ENCODE measurements at places on chromosomes 3 and 15. TPM values are rescaled to one million over a fixed set of nuclear protein-coding genes. Genes with fewer than 3 reads are reported as not detected.

The OCA2 gene
- total RNA-seq: not detected

The CYP1A2 gene
- total RNA-seq: not detected

The GCSAM gene
- total RNA-seq: not detected

The ADCY5 gene
- total RNA-seq: 0.16 TPM

The ZNF80 gene
- total RNA-seq: not detected

The FETUB gene
- total RNA-seq: not detected

The KIF9 gene
- 2.9 TPM for total RNA-seq

DNA sequence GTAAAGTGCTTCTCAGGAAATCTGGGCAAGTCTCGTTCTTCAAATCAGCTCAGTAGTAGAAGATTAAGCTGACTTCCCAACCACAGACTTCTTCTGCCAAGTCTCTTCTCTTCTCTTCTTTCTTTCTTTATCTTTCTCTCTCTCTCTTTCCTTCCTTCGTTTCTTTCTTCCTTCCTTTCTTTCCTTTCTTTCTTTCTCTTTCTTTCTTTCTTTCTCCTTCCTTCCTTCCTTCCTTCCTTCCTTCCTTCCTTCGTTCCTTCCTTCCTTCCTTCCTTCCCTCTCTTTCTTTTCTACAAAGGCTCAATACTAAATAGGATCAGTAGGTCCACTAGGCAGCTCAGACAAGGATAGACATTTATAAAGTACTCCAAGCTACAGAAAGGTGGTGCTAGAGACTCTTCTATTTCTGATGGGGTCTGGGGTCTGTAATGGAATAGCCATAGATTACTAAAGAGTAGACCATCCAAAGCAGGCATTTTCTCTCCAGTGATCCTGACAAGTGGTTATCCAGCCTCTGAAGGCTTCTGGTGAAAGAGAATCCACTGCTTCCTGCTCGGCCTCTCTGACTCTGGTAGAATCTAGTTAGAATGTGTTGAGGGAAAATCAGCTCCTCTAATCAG lies 100.8 kb downstream of the TPRG1 start:
- DNase-seq: no peak

GRCh38 chr3:155492841-155493240 lies 199.4 kb upstream of the STRIT1 start:
- no peak for DNase-seq

GRCh38 chr3:115980709-115981108 lies 357.4 kb downstream of the GAP43 start:
- no peak for DNase-seq

DNA sequence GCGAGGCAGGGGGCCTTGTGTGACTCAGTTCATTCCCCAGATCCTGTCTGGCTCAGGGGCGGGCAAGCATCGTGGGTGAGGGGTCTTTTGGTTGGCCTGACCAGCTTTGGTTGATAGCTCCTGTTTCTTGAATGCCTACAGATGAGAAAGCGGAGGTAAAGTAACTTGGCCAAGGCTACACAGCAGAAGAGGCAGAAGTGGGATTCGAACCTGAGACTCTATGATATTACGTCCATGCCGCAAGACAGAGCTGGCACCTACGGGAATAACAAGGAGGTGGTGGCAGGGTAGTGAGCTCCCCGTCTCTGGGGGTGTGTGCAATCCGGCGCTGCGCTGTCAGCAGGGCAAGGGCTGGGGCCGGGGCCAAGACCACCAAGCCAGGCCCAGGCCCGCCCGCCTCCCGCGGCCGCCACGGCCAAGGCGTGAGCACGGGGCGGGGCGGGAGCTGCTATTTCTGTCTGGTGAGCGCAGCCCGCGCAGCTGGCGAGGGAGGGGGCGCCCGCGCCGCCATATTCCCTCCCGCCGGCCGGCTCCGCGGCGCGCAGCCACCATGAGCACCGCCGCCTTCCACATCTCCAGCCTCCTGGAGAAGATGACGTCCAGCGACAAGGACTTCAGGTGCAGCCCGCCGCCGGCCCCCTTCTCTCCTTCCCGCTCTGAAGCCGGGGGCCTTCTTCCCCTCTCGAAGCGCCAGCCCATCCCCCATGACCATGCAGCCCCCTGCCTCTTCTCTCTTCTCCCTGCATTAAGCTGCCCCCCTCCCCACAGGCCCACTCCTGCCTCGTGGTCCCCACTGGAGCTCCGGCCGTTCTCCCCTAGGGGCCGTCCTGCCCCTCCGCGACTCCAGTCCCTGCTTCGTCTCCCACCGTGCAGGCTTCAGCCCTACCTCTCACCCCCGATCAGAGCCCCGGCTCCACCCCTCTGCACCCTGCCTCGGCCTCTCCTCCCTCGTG lies at the start of gene CAND2:
Gene CAND2 (plus strand): TSS at position 510 of the 953 bp plus-strand sequence. CDS start 41 bp downstream, at position 551.
- DNase-seq: peak; percentile 27

DNA sequence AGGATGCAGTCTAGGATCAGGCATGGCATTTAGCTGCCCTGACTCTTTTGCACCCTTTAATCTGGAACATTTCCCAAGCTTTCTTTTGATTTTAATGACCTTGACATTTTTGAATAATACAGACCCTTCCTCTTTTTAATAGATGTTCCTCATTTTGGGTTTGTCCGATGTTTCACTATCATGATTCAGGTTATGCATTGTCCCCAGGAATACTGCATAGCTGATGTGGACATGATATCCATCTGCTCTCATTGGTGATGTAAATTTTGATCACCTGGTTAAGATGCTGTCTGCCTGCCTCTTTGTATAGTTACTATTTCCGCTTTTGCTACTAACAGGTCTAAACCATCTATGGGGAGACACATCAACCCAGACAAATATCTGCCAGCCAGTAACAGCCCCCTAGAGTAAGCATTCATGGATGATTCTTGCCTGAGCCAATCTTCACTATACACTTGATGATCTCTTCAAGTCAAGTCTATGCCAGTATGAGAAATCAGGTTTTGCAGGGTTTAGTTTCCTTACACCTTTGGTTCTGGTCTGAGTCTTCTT lies 50.6 kb upstream of the ULK4 start:
- DNase-seq: no peak

GRCh38 chr3:34035775-34036174 lies 237.3 kb downstream of the PDCD6IP start:
- DNase-seq: no peak

- DNase-seq: no peak
Observed at GRCh38 chr15:68241088-68241935, 11.8 kb upstream of the CLN6 start.

- DNase-seq: no peak
Observed at GRCh38 chr3:16807391-16807790, 77.4 kb upstream of the PLCL2 start.

DNA sequence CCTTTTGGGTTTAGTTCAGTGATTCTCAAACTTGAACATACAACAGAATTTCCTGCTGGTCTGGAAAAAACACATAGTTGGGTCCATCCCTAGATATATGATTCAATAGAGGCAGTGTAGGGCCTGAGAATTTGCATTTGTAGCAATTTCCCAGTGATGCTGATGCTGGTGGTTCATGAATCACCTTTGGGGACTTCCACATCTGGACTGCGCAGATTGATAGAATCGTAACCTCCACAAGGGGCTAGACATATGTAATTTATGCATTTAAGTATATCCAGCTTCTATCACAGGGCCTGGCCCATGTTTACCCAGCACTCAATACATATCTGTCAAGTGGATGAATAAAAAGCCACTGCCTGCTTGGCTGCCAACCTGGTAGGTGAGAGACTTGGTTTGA lies 33.8 kb upstream of the SUCLG2 start:
- DNase-seq: no peak

- DNase-seq: peak; percentile 84
Observed at GRCh38 chr15:55290528-55291057, 980 bp upstream of the RAB27A start.

DNA sequence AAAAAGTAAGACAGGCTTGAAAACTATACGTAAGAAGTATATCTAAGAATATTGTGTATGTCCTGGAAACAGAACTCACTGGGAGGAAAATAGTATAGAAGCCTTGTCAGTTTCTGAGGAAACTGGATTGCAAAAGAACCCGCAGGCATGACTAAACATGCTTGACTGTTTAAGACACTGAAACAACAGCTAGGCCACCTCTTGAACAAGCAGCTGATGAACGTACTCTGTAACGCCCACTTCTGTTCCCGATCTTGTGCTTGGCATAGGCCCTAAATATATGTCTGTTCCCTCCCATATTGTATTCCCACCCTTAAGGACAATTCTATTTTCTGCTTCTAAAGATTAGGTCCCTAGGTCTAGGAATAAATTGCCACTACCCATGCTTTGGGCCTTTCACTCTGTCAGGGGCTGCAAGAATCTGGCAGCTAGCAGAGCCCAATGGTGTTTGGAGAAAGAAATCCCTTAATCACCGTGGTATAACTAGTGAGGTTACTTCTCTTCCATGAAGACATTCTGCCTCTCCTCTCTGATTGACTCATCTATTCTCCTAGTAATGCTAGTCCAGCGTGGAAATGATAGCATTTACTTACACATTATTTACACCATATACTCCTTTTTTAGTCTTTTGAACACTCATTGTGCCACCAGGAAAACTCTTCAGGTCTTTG lies 46.2 kb downstream of the CD200 start:
- DNase-seq: no peak

DNA sequence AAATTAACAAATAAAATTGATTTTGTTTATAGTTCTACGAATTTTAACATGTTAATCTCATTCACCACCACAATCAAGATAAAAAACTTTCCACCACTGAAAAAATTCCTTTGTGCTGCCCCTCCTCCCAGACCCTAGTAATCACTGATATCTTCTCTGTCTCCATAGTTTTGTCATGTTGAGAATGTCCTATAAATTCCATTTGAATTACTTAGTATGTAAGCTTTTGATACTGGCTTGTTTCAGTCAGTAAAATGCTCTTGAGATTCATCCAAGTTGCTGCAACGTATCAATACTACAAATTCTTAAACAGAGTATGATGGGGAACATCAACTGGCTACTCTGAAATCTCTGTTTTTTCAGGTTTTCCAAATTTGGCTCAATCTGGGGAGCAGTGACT lies 129.6 kb downstream of the CTNNB1 start:
- no peak for DNase-seq

DNA sequence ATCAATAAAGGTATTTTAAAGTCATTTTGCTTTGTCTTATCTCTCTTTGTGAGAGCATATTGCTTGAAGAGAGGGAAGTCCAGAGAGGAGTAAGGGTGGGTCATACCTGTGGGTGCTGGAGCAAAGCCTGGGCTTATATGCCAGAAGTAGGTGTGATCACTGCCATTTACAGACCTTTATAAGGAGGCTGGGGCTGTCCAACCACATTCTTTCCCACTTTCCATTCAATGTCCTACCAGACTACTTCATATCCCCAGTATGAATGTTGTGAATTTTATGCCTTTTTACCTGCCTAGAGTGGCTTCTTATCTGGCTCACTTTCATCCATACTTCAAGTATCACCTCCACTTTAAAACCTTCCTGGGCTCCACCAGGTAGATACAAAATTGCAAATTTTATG lies 39.4 kb upstream of the ST6GAL1 start:
- no peak for DNase-seq

DNA sequence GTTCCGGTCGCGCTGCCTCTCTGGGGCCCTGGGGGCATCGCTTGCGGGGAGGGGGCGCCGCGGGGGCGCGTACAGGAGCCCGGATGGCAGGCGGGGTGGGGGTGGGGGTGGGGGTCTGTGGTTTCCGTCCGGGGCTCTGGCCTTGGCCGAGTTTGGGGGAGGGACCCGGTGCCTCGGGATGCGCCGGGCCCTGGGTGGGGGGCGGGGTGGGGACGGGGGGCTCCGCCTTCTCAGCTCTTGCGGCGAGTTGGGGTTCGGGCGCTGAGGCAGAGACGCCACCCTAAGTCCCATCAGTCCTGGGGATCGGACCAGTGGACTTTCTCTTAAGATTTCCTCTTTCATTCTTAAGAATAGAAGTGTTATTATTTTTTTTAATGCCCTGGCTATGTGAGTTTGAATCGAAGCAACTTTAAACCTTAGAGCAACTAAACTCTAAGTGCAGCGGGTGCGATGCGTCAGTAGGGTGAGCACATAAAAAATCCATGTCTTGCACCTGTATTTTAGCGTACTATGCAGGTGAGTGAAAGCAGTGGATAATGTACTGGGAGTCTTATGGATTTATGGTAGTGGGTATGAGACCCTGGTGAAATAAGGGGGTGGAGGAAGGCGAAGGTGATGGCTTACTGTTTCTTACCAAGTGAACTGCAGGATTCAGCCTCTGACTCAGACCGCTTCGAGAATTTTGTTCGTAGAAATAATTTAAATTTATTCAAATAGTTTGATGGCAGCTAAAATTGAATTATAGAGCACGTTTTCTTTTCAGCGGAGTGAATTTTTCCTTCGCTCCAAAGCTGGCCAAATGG lies 762 bp downstream of the CTNNB1 start:
- peak; percentile 41 for DNase-seq

GRCh38 chr15:90750186-90750585 lies 33.0 kb downstream of the BLM start:
- no peak for DNase-seq

GRCh38 chr15:40501487-40501886 lies 30.7 kb downstream of the CHST14 start:
- no peak for DNase-seq

DNA sequence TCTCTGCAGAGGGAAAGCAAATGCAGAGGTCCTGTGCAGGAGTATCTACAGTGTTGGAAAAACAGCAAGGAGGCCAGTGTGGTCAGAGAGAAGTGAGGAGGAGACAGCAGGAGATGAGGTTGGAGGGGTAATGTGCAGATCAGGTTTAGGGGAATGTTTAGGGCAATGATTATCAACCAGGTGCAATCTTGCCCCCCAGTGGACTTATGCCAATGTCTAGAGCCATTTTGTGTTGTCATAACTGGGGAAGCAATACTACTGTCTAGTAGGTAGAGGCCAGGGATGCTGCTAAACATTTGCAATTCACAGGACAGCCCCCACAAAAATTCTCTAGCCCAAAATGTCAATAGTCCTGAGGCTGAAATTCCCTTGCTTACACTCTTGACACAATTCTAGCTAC lies 13.1 kb downstream of the CCDC191 start:
- no peak for DNase-seq

DNA sequence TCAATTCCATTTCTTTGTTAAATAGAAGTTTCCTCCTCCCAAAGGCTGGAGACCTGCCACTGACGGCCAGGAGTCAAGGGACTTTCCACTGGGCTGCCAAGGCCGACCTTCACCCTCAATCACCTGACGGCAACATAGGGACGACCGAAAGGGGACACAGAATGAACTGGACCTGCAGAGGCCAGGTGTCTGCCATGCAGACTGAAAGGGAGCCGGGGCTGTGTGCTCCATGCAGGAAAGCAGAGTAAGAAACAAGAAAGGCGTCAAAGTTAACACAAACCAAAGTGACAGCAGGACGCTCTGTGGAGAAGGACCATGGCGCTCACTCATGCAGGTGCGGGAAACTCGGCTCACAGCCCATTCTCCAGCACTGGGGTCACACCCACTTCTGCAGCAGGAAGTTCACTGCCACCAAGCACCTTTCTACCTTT lies 26.1 kb downstream of the ZXDC start:
- DNase-seq: no peak

DNA sequence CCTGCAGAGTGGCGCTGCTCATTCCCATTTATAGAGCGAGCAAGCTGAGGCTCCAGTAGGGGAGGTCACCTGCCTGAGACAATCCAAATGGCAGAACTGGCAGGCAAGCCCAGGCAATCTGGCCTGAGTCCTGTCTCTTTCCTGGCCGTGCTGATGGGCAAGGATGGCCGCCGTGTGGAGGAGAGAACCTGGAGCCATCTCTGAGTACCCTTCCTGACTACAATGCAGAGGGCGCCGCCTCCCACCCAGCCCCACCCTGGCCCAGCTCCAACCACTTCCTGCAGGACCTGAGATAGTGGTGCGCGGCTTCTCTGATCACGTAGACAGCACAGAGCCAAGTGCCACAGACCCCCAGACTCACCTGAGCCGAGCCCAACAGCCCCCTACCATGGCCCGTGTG lies 7.0 kb downstream of the TLR9 start:
- DNase-seq: no peak

GRCh38 chr3:126926684-126927400 lies 56.1 kb upstream of the PLXNA1 start:
- peak; percentile 75 for DNase-seq

All from SJSA1 (cell line).